DMS 273 treated with DMSO at 0.1 percent for 48 hours (cell line): ENCODE measurements at places on chromosomes 1 and 21.
A peak's percentile ranks its signal among the peaks of the same experiment; 100 is the strongest.

DNA sequence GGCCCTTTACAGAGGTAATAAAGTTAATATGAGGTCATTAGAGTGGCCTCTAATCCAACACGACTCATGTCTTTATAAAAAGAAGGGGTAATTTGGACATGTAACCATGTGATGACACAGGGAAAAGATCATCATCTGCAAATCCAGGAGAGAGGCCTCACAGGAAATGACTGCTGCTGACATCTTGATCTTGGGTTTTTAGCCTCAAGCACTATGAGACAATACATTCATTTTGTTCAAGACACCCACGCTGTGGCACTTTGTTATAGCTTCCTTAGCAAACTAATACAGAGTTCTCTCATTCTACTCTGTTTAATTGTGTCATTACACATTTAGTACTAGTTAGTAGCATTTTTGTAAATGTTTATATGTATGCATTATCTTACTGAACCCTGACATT lies 64.0 kb upstream of the RUNX1 start:
- DNase-seq: no peak

DNA sequence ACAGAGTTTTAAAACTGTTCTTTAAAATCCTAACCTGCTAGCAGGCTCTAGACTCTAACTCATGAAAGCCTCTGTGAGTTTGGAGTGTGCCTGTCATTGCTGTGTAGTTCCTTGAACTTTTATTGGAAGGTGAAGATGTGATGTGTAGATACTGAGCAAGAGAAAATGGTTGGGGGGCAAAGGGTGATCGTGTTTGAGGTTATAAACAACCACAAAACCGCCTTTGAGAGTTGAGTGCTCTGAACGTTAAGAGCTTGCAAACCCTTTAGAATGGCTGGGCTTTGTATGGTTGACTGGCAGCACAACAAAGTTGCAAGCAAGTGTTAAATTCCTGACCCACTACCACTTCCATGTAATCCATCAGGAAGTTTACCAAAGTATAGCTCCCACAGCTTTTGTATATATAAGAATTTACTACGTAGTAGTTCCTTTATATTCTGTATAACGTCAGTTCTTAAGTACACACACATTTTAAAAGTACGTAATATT lies 19.6 kb downstream of the BACE2 start:
- DNase-seq: no peak

GRCh38 chr1:177669161-177669560 lies 300.7 kb downstream of the SEC16B start:
- no peak for DNase-seq

DNA sequence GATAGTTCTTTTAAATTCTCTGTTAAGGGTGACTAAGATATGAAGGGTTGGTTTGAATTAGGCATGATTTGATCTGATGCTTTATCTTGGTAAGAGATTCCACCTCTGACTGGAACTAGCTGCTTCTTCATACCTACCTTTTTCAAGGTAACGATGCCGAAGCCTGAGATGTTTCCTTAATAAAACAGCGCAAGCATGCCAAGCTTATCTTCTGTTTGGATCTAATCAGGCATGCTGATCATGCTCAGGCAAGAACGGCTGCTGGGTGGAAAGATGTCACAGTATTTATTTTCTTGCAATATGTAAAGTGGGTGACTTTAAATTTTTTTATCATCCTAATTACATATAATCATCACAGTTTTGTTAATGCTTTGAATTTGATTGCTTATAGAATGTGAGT lies 148.7 kb downstream of the ADGRL2 start:
- DNase-seq: no peak

DNA sequence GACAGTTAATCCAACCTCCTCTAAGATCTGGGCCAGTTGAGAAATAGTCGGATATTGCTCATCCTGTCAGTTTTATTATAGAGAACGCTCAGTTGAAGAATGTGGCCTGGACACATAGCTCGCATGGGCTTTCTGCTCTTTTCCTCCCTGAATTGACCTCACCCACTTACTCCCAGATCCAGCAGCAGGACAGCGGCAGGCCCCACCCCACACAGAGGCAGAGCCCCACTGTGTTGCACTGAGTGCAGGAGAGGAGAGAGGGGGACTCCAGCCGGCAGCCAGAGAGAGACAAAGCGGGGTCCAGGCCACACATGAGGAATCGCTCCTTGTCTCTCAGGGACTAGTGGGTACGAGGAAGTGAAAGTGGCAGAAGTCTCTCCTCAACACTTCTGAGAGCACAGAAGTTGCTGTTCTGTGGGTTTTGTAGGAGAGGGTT lies 78.6 kb downstream of the LAMC1 start:
- no peak for DNase-seq

DNA sequence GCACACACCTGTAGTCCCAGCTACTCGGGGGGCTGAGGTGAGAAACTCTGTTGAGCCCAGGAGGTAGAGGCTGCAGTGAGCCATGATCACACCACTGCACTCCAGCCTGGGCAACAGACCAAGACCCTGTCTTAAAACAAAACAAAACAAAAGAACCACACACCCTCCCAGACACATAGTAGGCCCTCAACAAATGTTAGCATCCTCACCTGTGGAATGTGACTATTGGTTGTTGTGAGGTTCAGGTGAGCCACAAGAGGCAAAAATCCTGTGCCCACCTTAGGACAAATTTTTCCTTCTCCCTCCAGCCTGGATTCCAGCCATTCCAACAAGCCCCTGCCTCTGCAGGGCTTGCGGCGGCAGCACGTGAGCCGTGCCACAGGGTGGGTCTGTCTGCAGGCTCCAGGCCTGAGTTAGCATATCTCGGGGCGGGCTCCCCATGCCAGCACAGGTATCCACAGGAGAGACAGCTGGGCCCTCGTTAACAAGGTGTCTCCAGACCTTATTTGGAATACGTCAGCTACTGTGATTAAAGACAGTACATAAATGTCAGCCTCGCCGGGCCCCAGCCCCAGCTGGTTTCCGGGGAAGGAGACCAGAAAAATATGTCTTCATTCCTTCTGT lies 17.4 kb downstream of the C1QB start:
- no peak for DNase-seq

DNA sequence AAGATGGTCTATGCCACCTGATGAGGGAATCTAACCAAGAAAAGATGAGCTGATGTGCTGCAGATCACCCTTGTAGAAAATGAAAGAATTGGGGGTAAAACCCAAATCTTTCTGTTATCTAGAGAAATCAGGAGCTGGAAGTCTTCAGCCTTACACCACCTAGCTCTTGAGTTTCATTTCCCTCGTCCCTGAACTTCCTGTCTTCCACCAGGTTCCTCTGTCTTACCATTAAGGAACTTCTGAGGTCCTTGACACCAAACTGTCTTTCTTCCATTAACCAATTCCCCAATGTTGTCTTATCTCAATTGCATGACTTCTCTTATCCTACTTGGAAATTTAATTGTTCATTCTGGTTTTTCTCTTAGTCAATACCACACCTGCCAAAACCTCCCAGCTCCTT lies 31.5 kb downstream of the LPAR3 start:
- no peak for DNase-seq

- peak; percentile 100 for DNase-seq
These were observed 1.8 kb downstream of the COL9A2 start for GRCh38 chr1:40315239-40315794.

DNA sequence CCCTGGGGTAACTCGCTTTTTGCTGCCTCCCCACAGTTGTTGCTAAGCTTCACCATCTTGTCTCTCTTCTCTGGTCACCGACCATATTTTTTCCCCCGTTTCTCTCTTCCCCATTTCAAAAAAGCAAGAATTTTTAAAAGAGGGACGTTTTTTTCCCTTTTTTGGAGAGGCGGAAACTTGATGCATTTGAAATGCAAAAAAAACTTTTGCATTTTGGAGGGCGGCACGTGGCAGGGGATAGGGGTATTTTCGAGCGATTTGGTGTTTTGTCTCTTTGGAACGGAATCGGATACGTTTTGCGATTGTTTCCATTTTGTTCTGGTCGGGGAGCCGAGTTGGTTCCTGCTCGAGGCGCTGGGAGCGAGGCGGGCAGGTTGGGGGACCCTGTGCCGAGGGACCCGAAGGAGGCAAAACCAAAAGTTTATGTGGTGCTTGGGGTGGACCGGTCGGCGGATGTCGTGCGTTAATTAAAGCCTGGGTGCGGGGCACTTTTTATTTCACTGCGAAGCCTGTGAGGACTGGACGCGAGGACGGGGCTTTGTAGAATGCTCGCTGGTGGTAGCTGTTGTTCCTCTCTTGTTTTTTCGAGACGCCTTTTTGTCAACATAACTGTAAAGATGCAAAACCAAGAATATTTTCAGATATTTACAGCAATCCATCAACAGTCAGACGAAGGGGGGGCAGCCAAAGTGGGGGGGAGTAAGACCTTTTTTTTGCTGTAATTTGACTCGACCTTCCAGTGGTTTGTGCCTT lies 884 bp downstream of the H3-3A start:
- no peak for DNase-seq

GRCh38 chr1:111197598-111198284 lies 2.7 kb downstream of the DENND2D start:
- no peak for DNase-seq

DNA sequence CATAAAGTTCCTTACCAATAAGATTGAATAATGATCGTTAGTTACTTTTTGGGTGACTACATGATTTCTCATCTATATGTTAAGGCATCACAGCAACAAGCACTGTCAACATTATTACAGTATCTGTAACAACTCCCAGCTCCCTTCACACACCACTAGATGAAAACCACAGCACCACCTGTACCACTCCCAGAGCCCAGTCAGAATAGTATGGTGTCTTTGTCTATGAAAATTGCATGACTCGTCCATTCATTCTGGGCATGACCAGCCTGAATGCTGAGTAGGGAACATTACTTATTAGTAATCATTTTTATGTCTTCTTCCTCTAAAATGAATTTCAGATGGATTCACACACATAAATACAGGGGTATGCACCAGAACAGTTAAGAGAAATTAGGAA lies 7.0 kb downstream of the OLFML2B start:
- DNase-seq: no peak

- no peak for DNase-seq
These were observed 32.8 kb downstream of the GJA4 start for GRCh38 chr1:34825455-34826091.

- no peak for DNase-seq
These were observed 333.4 kb downstream of the CHRM3 start for GRCh38 chr1:239719642-239720258.

- no peak for DNase-seq
These were observed 29.5 kb downstream of the HLX start for GRCh38 chr1:220908757-220909156.

DNA sequence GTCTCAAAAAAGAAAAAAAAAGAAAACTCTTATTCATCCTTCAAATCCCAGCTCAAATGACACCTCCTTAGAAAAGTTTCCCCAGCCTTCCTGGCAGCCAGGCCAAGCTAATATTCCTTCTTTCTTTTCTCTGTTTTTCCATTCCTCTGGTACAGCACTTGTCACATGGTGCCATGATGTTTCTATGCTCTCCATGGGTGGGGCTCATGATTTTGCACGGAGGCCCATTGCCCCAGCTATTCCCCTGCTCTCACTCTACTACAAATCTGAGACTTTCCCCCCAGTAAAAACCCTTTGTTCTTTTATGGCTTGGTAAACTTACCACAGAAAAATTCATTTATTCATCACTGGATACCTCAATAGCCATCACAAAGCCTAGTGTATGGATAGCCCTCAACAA lies 26.5 kb downstream of the OLFML2B start:
- DNase-seq: no peak
